ENCODE measurements at places on chromosomes 2 and 18.

DNA sequence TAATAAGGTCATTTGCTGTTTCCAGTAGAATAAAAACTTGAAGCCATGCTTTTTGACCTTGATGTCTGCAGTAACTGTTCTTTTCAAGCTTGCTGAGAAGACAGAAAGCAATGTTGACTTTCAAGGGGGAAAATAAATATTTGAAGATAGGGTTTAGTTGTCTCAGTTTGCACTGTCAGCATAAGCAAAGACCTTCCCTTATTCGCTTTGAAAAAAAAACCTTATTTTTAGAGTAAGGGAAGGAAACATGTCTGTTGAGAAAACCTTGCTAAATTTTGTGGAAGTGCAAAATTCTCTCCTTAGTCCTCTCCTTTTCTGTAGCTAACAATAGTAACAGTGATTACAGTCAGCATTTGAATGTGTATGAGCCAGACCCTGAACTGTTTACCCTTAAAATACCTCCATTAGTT lies 43.1 kb downstream of the MAP4K4 start:
- no peak for DNase-seq

GRCh38 chr2:171754254-171754939 lies 67.1 kb downstream of the DYNC1I2 start:
- no peak for DNase-seq

GRCh38 chr2:70553334-70553583 lies 367 bp downstream of the TGFA start:
- no peak for DNase-seq

DNA sequence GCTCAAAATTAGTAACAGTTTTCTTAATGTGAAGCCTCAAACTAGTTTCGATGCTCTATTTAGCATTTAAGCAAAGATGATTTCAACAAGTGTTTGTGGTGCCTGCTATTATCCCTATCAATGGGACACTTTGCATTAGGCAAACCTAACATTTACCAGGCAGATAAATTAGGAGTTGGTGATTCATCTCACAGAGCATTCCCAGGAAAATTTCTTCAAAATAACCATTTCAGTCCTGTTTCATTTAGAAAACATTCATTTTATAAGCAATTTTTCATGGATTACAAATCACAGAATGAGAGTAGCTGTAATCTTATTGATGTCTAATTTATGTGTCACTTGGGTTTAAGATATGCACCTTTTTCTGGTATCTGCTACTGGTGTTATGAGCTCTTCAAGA lies 62.7 kb downstream of the CLHC1 start:
- DNase-seq = no peak

DNA sequence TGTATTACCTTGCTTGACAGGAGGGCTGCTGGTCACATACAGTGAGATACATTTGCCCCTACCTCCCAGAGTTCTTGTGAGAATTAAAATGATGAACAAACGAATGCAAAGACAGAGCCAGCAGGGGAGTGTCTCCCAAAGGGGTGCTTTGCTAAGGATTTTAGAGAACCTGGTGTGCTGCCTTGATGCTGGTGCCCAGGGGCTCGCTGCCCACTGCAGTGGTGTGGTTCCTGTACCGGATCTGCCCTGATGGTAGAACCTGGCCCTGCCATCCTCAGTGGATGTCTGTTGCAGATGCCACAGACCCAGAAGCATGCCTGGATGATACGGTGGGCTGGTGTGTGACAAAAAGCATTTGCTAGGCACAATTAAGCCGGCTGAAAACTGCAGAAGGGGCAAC lies 414.8 kb upstream of the HS6ST1 start:
- DNase-seq = no peak

GRCh38 chr2:12719400-12720277 lies 2.9 kb downstream of the TRIB2 start:
- DNase-seq = no peak

DNA sequence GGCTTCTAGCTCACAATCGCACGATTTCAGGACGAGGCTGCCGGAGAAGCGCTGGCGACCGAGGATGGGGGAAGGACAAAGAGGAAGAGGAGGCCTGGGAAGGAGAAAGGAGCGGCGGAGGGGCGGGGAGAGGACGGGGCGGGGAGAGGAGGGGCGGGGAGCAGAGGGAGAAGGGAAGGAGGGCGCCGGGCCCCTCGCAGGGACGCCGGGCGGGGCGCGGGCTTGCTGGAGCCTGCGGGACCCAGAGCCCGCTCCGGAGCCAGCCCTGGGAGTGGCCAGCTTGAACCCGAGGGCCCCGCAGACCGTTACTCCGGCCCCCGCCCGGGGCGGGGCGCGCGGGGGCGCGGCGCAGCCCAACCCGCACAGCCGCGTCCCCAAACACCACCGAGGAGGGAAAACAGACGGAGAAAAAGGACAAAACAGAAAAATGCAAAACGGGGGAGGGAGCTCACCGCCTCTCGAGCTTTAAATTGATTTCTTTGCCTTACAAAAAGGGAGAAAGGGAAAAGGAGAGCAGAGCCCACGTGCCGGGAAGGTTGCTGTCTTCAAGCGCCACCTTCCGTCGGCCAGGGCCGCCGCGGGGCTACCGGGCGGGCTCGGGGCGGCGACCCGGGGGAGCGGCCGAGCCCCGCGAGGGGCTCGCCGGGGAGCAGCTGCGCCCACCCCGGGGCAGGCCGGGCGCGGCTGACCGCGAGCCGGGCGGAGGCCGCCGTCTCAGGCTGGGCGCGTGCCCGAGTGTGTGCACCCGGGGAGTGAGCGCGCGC lies 781 bp upstream of the SOX11 start:
- no peak for DNase-seq

- DNase-seq = peak; percentile 30
Measured at GRCh38 chr2:203743441-203743981, 37.1 kb downstream of the CD28 start.

DNA sequence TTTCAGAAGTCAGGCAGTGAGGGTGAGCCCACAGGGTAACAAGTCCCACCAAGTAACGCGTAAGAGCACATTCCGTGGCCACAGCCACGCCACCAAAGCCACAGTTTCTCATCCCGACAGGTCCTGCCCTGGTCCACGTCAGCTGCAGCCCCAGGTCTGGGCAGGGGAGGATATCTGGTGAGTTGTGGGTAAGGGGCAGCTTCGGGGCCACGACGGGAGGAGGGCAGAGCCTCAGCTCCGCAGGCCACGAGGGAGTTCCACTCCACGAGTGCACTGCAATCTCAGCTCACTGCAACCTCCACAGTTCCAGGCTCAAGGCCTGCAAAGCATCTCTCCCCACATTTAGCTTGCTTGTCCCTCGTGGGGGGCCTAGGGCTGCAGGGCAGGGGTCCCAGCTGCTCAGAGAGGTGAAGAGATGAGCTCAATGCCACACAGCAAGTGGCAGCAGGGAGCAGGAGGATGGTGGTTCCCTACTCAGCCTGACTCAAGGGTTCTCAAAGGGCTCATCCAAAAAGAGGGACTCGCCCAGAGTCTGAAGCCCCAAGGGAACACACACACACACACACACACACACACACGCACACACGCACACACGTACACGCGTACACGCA lies 12.5 kb downstream of the SNORC start:
- no peak for DNase-seq

DNA sequence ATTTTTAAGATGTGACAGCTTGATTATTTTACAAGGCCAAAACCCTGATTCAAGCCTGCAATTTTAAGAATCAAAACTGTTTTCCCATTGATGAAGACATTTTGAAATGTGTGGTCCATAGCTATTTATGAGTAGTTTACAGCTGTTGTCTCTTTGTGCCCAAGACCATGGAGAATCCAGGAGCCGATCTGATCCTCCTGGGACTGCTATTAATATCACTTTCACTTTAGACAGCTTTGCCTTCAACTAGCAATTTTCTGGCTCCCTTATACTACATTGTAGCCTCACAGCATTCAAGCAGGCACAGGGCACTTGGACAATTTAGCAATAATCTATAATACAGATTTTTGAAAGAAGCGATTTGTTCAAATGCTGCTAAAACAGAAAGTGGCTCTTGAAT lies 172.9 kb downstream of the SLC8A1 start:
- no peak for DNase-seq

GRCh38 chr2:64838817-64839216 lies 150.4 kb upstream of the SLC1A4 start:
- DNase-seq = peak; percentile 97

- DNase-seq = no peak
Measured at GRCh38 chr18:26497866-26498265, 50.5 kb downstream of the KCTD1 start.

Measured in suppressor macrophage (primary cell).